ENCODE measurements at places on chromosomes 5 and 9.
A peak's percentile ranks its signal among the peaks of the same experiment; 100 is the strongest.

DNA sequence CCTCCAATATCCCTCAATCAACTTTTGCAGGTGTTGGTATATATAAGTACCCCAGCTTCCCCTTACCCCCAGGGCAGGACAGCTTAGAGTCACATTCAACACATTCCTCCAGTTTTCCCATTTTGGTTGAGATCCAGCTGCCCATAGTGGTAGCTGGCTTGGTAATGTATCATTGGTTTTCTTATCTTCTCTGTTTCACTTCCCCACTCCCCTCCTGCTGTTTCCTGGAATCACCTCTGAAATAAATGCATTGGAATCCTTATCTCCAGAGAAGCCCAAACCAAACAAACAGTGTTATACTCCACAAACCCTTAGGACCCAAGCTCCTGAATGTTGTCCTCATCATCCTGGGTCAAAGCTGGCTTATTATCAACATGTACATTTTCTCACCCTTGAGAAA, 184.8 kb downstream of the TMEM38B start:
- DNase-seq, result no peak

GRCh38 chr5:81558188-81558587, 164.3 kb upstream of the ACOT12 start:
- DNase-seq, result no peak

- DNase-seq, result no peak
Measured at GRCh38 chr5:167864801-167865200, 426.6 kb upstream of the WWC1 start.

DNA sequence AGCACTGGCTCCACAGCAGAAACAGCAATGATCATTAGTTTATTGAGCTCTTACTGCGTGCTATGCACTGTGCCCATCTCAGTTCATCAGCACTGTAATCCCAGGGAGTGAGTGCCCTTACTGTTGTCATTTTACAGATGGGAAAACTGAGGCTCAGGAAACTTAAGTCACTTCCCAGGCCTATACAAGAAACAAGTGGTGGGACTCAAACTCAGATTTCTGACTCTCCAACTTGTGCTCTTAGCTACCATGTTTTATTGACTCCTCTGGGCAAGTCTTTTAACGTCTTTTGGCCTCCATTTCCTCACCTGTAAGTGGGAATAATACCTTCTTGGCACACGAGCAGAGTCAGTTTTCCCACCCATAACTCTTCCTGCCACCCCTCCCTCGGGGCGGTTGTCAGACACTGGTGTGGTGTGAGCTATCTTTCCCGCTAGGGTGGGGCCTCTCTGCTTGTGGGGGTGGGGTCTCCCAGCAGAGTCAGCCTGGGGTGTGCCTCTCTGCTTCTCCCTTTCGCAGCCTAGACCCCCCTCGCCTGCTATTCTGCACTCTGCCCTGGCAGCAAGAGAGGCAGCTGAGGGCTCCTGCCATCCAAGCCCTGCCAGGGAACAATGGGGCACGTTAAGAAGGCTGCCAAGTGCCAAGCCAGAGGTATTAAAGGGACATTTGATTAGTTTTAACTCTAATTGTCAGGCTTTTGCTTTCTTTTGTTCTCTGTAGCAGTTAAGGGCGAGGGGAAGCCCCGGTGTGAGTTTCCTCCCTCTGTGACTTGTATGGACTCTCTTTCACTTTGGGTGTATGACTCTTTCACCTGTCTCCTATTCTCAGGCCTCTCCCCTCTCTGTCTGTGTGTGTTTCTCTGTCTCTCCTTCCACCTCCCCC, 12.1 kb downstream of the GALNT10 start:
- DNase-seq, result no peak

- no peak for DNase-seq
Measured at GRCh38 chr5:51378448-51379330, 4.6 kb upstream of the ISL1 start.

DNA sequence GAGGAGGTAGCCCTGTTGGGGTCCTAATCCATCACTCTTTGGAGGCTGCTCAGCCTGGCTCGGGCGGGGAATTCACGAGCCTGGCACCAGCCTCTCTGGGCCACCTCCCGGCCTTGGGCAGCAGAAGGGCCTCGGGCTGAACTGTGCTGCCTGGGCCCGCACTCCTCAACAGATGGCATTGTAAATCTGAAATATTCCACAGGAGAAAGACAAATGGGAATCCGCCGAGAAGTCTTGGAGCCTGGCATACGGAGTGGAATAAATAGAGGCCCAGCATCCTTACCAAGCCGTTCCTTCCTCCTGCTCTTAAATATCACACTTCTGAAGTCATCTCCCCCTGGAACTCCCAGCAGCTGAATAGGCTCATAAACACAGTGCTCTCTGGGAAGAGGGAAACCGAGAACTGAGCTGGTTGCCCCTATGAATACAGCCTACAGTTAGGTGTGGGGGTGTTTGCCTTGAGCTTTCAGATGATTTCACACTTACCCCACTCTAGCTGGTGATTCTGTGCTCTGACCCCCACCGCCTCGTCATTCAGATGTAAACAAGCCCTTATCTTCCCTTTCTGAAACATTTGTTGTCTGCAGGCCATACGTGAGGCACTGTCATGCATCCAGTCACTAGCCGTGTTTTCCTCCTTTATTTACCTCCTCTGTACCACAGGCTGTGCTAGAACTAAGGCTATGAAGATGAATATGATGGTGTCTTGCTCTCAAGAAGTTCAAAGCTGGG, 455.0 kb upstream of the CLINT1 start:
- DNase-seq, result no peak

GRCh38 chr5:2213121-2213730, 330.5 kb upstream of the IRX4 start:
- DNase-seq, result no peak

DNA sequence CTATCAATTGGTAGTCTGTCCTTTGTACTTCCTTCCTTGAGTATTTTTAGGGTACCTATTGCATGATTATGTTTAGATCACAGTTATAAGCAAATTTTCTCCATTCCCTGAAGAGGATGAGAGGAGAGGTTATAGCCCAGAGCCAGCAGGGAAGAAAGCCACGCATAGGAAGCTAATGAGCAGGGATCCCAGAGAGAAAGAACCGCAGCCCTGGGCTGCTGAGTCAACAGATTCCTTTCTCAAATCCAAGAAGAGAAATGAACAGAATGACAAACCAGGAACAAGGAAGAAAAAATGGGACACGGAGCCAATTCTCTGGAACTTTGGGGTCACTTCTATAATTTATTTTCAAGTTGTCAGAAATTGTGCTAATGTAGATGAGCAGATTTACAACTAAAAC, 284.5 kb downstream of the RFX3 start:
- no peak for DNase-seq

DNA sequence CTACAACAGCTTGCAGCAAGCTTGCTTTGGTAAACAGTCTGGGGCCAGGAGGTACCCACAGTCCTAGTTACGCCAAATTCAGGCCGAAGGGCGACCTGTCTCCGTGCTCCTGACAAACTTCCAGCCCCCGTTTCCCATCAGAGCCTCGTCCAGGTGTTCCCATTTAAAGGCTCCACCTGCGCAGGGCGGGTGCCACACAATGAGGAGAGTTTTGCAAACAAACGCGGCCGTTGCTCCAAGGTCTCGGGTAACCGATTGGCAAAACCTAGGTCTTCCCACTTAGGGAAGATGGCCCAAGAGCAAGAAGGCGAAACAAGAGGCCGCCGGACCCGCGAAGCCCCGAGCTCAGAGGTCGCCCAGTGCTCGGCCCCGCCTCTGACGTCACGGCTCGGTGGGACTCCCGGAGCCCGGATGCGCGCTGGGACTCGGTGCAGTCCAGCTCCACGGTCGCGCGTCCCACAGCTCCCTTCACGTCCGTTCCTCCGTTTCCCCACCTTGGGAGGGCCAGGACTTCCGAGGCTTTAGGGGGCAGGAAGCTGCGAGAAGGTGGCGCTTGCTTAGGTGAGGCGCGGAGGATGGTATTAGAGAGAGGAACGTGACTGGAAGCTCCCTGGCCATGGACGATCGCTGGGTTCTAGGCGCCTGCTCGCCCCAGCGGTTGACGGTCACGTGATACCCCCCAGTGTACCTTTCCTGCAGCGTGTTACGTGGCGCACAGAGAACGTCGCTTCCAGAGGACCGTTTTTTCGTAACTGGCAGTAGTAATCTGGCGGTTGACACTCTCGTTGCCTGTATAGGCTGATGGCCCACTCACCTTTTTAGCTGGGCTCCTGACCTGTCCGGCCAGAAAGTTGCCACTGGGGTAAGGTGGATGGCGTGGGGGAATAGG, 41.8 kb upstream of the KDM4C start:
- DNase-seq, result no peak

DNA sequence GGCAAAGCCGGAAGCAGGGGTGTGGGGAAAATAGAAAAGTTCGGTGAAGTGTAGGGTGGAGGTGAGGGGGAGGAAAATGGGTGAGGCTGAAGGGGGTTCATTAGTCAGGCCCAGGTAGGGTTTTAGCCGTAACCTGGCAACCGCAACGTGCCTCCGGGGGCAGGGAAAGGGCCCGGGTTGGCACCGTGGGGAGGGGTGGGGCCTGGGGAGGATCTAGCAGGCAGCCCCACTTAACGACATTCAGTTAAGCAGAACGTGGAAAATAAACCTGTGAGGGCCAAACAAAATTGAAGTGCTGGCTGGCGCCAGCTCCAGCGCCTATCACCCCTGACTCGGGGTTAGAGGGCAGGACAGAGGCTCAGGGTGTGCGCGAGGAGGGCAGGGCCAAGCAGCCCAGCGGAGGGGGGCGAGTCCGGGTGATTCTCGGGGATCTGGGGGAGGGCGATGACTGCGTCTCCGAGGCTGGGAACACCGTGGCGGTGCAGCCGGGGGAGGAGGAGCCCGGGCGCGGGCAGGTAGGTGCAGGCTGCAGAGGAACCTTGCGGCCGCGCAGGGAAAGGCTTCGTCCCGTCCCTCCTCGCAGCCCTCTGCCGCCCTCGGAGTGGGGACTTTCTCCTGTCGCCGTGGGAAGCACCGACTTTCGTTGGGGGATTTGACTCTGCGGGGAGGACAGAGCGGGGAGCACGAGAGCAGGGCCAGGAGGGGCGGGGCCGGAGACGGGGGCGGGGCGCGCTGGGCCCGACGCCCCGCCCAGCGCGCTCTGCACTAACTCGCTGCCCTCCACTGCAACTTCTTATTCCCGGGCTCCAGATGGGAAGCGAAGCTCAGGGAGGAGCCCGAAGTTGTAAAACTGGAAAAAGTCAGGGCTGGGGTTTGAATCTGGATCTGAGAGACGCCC, 5.1 kb downstream of the RGS14 start:
- DNase-seq, result no peak

GRCh38 chr5:139964994-139965565, 78.0 kb downstream of the NRG2 start:
- DNase-seq, result no peak

- DNase-seq, result no peak
Measured at GRCh38 chr5:135491552-135492318, 39.6 kb upstream of the TIFAB start.

DNA sequence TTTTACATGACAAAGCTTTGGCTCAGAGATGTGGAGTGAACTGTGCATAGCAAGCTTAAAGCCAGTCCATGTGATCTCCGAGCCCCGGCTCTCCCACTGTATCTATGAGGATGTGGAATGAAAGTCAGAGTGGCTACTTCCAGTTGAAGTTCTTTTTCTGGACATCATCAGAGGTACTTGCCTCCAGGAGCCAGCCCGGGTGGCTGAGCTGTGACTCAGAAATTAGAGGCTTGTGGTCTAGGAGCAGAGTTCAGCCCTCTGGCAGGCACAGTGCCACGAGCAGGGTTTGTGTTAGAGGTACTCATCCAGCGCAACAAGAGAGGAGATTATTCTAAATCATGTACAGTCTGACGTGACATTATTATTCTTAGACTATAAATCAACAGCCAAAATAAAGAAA, 322.5 kb downstream of the CDK5RAP2 start:
- no peak for DNase-seq

DNA sequence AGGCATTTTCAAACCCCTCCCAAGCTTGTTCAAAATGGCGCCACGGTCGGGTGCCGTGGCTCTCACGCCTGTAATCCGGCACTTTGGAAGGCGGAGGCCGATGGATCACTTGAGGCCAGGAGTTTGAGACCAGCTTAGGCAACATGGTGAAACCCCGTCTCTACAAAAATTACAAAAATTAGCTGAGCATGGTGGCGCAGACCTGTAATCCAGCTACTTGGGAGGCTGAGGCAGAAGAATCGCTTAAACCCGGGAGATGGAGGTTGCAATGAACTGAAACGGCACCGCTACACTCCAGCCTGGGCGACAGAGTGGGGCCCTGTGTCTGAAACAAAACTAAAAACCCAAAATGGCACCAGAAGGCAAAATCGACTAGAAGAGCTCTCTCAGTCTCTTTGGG, 142.0 kb downstream of the MTX3 start:
- no peak for DNase-seq

GRCh38 chr9:91845879-91846278, 104.1 kb downstream of the ROR2 start:
- no peak for DNase-seq

DNA sequence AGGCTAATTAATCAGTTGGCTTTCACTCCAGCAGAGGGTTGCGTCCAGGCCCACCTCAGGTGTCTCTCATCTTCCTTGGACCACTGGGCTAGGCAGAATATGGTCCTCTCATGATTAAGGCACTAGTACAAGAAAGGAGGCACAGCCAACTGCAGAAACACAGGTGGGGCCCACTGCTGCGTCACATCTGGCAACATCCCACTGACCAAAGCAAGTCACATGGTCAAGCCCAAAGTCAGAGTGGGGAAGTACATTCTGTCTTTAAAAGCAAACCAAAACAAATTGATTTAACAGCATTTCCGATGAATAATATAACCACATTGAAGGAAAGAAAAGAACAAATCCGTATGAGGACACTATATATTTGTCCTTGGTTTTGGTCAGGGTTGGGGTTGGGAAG, 28.0 kb upstream of the UBTD2 start:
- no peak for DNase-seq

DNA sequence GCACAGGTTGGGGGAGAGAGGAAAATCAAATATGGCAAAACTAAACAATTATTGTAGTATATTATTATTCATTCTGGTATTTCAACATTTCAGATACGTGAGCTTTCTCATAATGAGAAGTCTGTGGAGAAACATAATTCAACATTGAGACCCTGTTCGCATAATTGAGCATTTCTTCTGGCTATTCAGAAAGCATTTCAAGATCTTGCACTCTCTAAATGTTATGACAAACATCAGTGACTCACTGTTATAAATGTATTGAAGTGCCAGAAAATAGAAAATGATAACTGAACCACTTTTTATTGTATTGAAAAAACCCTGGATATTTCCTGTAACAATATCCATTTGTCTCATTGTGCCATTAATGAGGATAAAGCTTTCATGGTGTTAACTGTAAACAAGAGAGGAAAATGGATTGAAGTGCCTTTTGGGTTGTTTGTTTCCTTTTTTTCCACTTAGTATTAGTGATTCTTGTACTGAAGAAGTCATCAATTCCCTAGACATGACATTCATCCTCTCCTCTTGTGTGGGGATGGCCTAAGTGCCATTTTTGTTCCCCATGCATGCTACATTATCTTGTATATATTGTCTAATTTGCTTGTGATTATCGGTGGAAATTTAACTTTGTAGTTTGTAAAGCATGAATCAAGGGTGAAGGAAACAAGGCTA, 124.6 kb downstream of the CAMK4 start:
- DNase-seq, result no peak

- peak; percentile 41 for DNase-seq
Measured at GRCh38 chr5:36156121-36156601, 4.2 kb downstream of the SKP2 start.

DNA sequence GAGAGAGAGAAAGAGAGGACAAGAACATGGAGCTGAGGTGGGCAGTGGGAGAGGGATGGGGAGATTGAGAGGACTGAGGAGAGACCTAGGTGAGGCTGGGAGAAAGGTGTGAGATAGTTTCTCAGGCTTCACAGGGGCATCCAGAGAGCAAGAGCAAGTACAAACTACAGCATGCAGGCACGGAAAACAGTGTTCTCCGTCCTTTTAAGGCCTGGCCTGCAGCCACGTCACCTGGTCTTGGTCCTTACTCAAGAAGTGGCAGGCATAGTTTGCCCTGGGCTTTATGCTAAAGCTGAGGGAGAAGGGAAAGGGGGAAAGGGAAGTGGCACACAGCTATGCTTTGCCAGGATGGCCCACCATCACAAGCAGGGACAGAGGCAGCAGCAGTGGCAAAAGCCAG, 65.7 kb downstream of the SIL1 start:
- DNase-seq, result no peak

Measured in non-pigmented ciliary epithelial cell (primary cell).